ENCODE measurements at places on chromosomes 6 and 20. TPM values are rescaled to one million over a fixed set of nuclear protein-coding genes. Genes with fewer than 3 reads are reported as not detected.

Gene FNDC11
- 1.6 TPM for polyA plus RNA-seq

- DNase-seq: no peak
Observed at GRCh38 chr6:38678178-38678760, 24.7 kb downstream of the GLO1 start.

Gene GJE1
- not detected for polyA plus RNA-seq

GRCh38 chr6:111912904-111913303 lies 39.7 kb upstream of the FYN start:
- DNase-seq: no peak

DNA sequence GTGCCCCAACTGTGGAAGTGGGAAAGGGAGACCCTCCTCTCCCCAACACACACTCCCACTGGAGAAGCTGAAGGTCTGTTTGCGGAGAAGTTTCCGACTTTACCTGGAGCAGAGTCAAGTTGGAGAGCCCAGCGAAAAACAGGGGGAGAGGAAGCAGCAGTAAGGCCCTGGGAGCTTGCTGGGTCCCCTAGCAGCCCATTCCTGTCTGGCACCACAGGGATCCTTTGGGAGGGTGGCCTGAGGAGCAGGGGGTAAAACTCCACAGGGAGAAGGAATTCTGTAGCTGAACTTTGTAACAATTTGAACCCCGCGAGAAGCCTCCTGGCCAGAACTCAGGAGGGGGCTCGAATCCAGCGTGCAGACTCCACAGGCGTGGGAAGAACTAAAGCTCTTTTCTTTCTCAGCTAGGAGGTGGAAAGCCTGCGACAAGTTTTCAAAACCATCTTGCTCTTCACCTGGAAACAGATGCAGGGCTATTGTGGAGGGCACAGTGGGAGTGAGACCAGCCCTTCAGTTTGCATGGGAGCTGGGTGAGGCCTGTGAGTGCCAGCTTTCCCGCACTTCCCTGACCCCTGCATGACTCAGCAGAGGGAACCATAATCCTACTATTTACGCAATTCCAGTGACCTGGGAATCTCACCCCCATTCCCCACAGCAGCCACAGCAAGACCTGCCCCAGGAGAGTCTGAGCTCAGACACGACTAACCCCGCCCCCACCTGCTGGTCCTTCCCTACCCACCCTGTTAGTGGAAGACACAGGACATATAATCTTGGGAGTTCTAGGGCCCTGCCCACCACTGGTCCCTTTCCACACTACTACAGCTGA lies 25.8 kb downstream of the SERPINB9 start:
- peak; percentile 57 for DNase-seq

Gene F13A1
- not detected for polyA plus RNA-seq

GRCh38 chr6:148854096-148854495 lies 107.3 kb downstream of the UST start:
- no peak for DNase-seq

- no peak for DNase-seq
Observed at GRCh38 chr6:107290491-107290890, 168.9 kb downstream of the PDSS2 start.

Gene SLC17A4
- polyA plus RNA-seq: not detected

Gene AVP
- not detected for polyA plus RNA-seq

- DNase-seq: peak; percentile 76
Observed at GRCh38 chr6:132483779-132484679, 28.9 kb downstream of the STX7 start.

Gene LRRN4
- 0.11 TPM for polyA plus RNA-seq

GRCh38 chr20:64137598-64138031 lies 26.6 kb upstream of the MYT1 start:
- DNase-seq: no peak

Gene LCA5
- polyA plus RNA-seq: 1.2 TPM

Gene THEMIS
- not detected for polyA plus RNA-seq

Gene ANKEF1
- 0.31 TPM for polyA plus RNA-seq

GRCh38 chr6:132725471-132725870 lies 11.6 kb upstream of the VNN1 start:
- no peak for DNase-seq

Gene SLC29A1
- 23.2 TPM for polyA plus RNA-seq

- DNase-seq: peak; percentile 76
Observed at GRCh38 chr6:89984926-89985750, 90.9 kb downstream of the GJA10 start.

DNA sequence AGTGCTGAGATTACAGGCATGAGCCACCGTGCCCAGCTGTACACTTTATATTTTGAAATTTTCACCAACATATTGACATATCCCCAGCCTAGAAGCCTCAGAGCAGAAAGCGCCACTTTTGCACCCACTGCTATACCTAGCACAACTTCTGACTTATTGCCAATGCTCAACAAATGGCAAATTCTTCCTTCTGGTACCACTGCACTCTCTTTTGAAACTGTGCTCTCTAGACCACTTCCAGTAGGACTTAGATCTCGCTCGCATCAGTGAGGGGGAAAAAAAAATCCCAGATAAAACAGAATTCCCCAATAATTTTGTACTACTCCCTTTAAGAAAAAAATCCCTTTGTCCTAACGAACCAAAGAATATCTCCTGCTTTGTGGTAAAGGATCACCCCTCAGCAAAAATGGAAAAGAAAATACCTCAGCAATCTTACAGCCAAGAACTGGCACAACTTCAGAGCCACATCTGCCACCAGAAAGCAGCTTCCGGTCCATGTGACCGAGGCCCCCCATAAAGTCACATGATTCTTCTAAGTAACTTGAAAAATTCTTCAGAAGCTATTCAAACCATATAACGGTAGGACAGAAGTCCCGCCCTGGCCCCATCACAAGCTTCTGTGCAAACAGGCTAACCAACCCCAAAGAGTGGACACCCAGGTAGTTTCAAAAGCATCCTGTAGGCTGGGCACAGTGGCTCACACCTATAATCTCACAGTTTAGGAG lies 18.5 kb upstream of the IL17F start:
- DNase-seq: no peak

- DNase-seq: no peak
Observed at GRCh38 chr6:82766476-82766875, 299.2 kb downstream of the UBE3D start.

Gene CDKN1A
- 576 TPM for polyA plus RNA-seq

DNA sequence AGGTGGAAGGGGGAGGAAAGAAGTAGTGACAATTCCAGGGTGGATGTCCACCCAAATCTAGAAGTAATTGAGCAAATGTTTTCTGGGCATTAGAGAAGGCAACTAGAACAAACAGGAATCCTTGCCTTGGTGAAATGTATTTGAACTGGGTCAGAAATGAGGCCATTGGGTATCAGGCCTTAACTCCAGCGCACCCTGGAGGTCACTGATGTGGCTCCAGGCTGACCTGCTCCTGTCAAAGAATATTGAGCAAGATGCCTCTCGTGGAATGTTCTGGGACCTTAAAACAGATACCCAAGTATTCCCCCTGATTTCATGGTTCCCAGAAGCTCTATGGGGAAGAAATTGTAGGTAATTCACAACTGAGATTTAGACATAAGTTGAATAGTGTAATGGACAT lies 6.9 kb downstream of the HLA-DPB1 start:
- DNase-seq: peak; percentile 13

Gene DPPA5
- not detected for polyA plus RNA-seq

- DNase-seq: peak; percentile 49
Observed at GRCh38 chr6:22954749-22955385, 385.5 kb downstream of the HDGFL1 start.

DNA sequence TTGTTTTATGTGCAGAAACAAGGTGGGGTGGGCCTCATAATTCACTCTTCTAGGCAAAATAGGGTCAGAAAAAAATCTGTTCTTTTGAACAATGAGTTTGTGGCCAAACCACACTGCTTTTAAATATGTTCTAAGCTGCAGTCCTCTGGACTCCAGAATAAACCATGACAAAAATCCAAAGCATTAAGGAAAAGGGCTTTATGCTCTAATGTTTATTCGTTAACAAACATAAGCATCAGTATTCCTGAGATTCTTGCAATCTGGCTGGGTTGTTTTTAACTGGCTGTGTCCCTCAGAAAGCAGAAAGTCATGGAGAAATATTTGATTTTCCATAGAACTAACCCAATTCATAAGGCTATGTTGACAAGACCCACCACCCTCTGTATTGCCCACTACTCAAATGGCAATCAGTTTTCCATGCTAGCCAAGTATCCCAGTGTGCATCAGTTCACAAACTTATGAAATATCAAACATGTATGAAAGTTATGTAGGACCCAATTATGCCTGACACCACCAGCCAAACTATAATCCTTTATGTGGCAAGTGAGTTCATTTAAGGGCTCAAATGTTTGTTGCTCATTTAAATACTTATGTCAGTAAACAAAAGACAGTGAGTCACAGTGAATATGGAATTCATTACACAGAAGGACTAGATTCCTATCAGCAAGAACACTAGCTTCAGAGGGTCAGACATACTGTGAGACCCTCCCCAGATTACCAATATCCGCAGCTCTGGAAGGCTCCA lies 45.1 kb downstream of the PKHD1 start:
- no peak for DNase-seq

DNA sequence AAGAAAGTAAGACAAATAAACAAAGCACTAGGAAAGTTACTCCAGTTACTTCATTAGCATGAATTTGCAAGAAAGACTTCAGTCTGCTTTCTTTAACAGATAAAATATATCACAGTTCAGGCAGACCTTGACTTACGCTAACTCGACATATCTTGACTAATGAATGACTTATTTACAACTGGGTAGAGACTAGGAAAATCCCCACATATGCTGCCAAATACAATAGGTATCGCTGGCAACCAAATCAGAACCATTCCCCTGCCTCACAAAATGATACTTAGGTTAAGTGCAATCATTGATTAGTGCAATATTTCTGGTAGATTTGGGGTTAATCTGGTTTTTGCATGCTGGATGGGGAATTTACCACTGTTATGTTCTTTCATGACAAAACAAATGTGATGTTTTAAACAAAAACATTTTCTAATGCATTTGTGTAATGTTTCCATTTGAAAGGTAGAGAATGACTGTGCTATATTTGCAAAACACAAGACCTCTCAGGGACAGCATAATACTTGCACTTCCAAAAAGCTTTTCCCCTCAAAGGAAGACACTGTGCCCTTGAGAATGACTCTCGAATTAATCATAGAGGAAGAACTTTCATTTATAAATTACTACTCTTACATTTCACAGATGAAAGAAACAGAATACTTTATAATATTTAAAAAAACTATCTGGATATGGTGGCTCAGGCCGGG lies 101.6 kb downstream of the PRKN start:
- no peak for DNase-seq

- DNase-seq: no peak
Observed at GRCh38 chr20:59942245-59942644, 2.1 kb downstream of the FAM217B start.

- no peak for DNase-seq
Observed at GRCh38 chr6:54102238-54102637, 9.0 kb upstream of the MLIP start.

- peak; percentile 7 for DNase-seq
Observed at GRCh38 chr6:21507811-21508210, 85.7 kb upstream of the SOX4 start.

DNA sequence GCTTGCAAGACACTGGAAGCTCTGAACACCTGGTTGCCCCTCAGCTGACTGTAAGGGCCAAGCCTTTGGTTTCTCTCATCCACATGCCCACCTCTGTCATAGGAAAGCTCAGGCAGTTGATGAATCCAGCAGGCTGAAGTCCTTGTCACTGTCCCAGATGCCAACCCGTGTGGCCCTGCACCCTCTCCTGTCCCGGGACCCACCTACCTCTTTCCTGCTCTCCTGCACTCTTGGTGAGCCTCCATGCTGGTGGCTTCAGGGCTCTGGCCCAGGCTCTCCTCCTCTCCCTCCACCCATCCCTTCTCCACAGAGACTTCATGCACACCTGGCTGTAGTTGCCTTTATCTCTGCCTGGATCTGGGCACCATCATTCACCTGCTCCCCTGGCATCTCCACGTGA lies 4.0 kb upstream of the GID8 start:
- no peak for DNase-seq

Gene TBX18
- polyA plus RNA-seq: 0.86 TPM

- DNase-seq: no peak
Observed at GRCh38 chr20:58005581-58006345, 222.7 kb downstream of the ANKRD60 start.

GRCh38 chr6:113380591-113380990 lies 476.6 kb upstream of the MARCKS start:
- no peak for DNase-seq

Gene RNF217
- polyA plus RNA-seq: 11.7 TPM

Gene CNR1
- polyA plus RNA-seq: not detected

DNA sequence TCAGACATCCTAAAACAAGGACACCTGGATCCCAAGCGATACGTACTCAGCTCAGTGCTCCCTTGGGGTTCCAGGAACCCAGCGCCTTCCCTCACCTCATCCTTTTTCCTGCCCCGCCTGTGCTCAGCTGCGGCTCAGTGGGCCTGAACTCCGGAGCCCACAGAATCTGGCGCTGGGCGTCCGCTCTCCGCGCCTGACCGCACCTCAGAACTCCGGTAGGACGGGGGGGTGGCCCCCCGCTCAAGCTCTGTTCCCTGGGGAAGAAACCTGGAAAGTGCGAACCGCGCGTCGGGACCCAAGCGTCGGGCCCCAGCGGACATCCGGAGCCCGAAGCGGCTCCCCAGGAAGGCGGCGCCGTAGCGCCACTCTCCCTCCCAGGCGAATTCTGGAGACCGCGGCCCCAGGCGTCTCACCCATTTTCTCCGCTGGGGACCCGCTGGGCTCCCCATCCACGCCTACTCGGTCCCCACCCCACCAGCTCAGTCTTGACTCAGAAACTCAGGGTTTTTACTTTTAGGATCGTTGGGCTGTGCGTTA lies 336 bp upstream of the LY6G5C start:
- DNase-seq: peak; percentile 22

Gene ENPP1
- 10.9 TPM for polyA plus RNA-seq

DNA sequence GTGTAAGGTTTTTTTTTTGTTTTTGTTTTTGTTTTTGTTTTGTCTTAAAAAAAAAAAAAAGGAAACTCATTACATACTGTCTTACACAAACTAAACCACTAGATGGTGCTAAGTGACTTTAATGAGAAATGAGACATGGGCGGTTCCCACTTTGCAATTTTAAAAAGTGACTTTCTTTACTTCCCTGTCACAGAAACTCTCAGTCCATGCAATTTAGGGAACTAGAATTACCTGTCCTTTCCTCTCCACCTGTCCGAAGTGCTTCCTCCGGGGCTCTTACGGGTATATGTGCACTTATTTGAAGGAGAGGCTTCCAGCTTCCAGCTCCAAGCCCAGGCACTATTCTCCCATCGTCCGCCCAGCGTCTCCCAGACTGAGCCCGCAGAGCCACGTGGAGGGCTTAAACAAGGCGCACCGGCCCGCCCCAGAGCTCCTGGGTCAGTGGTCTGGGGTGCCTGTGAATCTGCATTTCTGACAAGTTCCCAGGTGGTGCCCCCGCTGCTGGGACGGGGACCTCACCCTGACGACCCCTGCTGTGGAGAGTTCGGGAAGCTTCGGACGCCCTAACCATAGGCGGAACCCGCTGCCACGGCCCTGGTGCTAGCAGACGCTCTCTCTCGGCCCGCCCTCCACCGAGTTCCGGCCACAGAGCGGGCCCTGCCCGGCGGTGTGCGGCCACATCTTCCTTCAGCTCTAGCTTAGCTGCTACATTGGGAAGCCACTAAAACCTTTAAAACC lies 26.1 kb downstream of the BFSP1 start:
- DNase-seq: peak; percentile 59

Gene SPATS1
- not detected for polyA plus RNA-seq

All from IMR-90 (cell line).